Fibroblast of upper back skin (primary cell): ENCODE measurements at places on chromosomes 3 and 15.
A peak's percentile ranks its signal among the peaks of the same experiment; 100 is the strongest.

DNA sequence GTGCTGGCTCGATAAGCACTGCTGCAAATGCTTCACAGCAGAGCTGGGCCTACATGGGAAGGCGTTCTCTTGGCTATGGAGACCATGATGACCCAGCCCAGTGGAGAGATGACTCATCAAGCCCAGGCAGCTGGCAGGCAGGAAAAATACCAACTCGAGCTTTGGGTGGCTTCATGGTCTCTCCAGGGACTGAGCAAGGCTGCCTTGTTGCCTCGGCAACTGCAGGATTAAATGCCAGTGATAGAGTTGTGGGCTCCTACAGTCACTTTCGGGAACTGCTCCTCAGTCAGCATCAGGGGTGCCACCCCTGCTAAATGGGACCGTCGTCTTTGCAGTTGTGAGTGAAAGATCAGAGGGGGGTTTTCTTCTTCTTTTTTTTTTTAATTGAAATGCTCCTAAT lies 54.6 kb upstream of the MYZAP start:
- peak; percentile 57 for DNase-seq

GRCh38 chr3:39933986-39934693 lies 124.7 kb downstream of the MYRIP start:
- no peak for DNase-seq

DNA sequence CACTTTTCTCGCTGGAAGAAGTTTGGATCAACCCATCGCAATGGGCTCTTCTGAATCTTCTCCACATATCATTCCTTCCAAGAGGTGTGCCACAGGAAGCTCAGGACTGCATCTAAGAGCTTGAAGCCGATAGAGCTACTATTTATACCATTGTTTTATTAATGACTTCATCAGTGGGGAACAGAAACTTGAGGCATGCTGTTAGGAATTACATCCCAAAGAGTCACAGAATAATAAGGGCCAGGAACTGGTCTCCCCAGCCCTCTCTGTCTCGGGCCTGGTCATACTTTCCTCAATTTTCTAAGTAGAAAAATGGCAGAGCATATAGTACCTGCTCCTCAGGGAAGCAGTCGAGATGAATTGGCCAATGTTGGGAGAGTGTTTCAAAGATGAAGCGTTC lies 16.9 kb upstream of the C15orf61 start:
- peak; percentile 9 for DNase-seq

DNA sequence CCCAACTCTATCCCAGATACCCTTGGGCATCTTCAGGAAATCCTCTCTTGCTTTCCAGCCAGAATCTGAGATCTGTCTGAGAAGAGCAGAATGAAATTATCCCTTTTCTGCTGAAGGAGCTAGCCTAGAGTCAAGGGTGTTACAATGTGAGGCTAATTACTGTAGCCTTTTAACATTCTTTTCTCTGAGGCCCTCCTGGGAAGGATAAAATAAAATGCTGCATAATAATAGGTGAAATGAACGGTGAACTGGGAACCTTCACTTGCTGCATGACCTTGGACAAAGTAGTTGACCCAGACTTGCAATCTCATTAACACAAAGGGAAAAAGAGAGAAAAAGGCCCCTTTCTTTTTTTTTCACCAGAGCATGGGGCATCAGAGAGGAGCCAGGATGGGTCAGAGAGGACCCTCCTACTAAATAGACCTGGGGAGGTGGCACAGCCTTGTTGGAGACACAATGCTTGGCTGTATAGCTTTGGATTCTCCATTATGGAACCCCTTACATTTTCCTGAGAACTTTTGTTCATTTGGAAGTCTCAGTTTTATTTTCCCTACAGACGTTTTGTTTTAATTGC lies 137.0 kb upstream of the LIPC start:
- DNase-seq: no peak

DNA sequence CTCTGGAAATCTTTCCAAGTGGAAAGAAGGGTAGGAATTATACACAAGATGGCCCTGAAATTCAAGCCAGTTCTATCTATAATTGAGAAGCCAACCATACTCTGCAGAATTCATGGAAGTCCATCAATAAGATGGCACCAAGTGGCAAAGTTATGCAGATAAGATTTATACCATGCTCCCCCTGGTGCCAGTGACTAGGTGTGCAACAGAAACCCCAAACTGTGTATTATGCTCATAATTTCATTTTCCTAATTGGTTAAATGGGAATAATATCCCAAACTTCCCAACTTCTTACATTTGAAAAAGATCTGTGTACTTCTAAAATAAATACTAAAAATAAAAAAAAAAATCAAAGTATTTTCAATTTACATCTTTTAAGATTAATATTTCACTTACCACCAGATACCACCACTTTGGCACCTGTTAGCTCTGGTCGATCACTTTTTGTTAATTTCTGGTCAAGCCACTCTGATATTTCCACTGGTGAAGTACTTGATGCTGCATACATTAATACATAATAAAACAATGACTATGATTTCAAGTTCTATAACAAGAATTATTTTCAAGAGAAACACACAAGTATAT lies 25.9 kb downstream of the ETFA start:
- peak; percentile 3 for DNase-seq

DNA sequence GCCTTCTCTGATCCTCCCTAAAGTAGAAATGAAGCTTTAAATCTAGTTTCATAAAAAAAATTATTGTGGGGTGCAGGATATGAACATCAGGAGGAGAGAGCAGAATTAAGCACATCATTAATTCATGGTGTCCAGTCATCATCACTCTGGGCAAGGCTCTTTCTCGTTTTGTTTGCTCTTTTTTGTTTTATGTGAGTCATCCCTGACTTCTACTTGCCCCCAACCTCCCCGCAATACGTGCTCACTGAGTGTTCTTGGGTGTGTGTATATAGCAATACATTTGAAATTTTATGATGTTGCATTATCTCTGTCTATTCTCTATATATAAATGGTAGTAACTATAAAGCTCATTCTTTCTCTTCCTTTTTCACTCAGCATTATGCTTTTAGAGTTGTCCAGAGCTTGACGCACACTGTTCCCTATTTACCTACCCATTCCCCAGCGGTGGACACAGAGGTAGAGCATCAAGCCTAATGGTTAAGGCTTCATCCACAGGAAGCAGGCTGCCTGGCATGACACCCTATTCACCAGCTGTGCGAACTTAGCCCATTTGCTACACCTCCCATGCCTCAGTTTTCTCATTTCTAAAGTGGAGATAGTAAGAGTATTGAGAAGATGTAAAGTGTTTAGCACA lies 72.3 kb downstream of the CD200R1L start:
- DNase-seq: peak; percentile 86

GRCh38 chr15:55535436-55535835 lies 27.4 kb upstream of the DNAAF4 start:
- DNase-seq: no peak

DNA sequence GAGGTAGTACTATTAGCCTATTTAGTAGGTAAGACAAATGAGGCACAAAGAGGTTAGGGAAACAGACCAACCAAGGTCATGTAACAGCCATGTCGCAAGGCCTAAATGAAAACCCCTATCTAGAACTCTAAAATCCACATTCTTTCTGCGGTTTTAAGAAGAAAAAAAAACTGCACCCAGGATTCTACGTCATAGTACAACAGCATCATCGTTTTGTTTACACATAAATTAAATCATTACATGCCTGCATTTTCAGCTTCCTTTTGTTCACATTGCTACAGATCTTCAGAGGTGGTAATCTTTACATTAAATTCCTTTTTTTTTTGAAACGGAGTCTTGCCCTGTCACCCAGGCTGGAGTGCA lies 548 bp upstream of the PSMD6 start:
- DNase-seq: no peak

GRCh38 chr3:13229273-13229949 lies 156.2 kb upstream of the IQSEC1 start:
- DNase-seq: no peak

DNA sequence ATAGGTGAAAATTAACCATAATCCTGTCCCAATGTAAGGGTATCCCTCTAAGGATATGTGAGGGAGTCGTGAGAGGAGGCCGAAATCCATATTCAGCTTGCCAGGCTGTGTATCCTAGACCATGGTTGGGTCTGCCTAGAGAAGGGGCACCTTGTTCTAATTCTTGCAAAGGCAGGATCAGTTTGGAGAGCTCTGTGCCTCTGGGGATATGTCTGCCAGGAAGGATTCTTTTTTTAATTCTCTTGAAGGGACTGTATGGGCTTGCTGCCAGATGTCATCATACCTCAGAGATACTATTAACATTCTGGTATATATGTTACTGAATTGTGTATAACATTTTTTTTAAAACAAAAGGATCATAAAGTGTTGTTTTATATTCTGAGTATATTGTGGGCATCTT lies 2.4 kb downstream of the ATP1B3 start:
- peak; percentile 67 for DNase-seq

DNA sequence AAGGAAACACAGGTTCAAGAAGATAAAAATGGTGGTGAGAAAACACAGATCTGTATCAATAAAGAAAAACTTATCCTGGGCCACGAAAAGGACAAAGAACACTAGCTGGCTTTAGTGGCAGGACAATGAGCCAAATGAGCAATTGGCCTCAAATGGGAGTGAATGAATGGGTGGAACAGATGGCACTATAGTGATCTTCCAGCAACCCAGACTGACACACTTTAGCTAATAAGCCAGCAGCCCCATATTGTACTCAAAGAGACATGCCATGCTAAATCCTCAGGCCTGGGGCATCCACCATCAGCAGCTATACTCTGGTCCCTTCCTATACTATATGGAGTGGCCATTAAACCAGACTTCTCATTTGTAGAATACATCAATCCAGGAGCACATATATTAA lies 60.0 kb upstream of the GADL1 start:
- DNase-seq: no peak

DNA sequence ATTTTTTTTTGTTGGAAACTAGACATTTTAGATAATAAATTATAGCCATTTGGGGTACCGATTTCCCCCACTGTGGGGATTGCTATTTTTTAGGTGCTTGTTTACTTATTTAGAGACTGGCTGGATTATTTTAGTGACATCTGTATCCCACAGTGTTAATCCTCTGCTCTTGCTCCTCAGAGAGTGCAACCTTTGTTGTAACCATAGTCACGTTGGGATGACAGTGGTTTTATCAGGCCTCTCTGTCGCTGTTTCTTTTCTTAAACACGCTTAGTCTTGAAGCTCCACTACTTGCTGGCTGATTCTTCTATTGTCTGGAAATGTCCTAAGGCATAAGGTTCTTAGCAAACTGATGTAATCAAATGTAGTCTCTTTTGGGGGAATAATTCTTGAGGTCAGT lies 451.6 kb upstream of the SEMA6D start:
- DNase-seq: no peak

GRCh38 chr3:192169332-192169915 lies 557.9 kb downstream of the FGF12 start:
- peak; percentile 77 for DNase-seq

GRCh38 chr3:47227678-47228077 lies 54.9 kb downstream of the KIF9 start:
- DNase-seq: no peak

DNA sequence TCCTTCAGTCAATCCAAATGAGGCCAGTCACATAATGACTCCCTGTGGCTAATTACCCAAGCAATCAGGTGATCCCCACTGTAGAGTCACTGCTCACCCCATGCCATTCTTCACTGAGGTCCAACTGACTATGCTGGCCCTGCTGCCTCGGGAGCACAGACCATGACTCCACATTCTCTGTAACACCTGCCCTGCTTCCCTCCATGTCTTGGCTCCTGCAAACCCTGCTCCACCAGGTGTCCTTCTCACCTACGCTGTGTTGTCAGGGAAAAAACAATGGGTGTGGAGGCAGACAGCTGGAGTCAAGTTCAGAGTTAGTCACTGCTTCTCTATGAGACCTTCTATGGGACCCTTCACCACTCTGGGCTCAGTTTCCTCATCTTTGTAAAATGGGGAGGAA lies 6.1 kb upstream of the SFMBT1 start:
- no peak for DNase-seq

GRCh38 chr3:195908694-195909581 lies 587 bp upstream of the TNK2 start:
- DNase-seq: no peak

DNA sequence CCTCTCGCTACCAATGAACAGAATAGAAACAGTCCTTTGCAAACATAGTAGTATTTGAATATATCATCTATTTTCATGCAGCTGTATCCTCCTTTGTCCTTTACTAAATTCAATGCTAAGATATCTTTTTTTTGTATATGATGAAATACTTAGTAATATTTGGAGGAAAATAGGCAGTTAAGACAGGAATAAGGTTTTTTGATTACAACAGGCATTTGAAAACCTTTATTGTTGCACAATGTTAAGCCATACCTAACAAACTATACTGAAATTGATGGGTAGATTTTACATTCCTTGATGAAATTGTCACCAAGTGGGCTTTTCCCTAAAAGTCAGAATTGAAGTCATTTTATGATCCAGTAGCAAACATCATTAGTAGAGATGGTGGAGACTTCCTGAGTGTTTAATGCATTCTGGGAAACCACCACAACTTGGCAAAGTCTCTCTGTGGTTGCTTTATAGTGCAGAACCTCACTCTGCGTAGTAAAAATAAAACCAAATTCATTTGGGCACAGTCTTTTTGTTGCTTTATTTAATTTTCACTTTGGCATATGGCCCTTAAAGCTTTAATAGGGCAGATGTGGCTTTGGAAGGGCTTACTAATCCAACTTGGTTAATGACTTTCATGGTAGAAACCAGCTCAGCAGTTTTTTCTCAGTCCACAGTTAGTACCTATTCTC lies 216.0 kb downstream of the DIPK2A start:
- DNase-seq: peak; percentile 90

GRCh38 chr3:70738291-70738681 lies 425.8 kb upstream of the MDFIC2 start:
- DNase-seq: no peak

- DNase-seq: peak; percentile 2
These were observed 693.0 kb downstream of the NR2F2 start for GRCh38 chr15:97023488-97023844.

GRCh38 chr15:75720787-75721479 lies 8.3 kb upstream of the CSPG4 start:
- no peak for DNase-seq

- DNase-seq: peak; percentile 39
These were observed 14.7 kb downstream of the THBS1 start for GRCh38 chr15:39595338-39596221.

DNA sequence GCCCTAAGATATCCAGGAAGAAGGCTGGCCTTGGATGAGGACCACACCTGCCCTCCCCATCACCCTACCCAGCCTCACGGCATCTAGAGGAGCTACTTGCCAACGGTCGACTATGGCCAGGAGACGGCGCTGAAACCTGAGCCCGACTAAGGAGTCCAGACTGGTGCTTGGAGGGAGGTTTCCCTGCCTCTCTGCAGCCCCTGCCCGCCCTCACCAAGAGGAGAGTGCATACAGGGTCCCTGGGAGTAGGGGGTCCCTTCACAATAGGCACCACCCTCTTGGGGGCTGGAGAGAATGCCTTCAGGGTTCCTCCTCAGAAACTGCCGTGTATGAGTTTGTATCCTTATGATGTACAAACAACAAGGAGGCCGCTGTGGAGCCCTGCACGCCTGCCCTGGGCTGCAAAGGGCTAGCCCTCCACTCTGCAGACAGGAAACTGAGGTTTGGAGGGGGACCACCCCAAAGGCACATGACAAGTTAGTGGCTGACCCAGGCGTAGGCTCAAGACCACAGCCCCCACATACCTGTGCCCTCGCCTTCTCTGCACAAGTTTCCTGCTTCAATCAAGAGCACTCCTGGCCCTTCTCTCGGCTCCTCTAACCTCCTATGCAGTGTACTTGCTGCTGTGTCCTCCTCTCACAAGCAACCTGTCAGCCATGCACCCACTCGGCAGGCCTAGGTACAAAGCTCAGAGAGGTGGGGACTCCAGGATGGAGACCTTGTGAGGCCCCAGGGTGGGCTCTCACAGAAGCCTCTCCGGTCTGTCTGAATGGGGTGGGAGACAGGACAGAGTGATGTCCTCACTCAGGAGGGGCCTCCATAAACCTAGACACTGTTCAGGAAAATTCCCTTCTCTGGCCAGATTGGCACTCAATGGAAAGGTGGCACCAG lies 7.4 kb downstream of the KLF15 start:
- DNase-seq: no peak
